ENCODE measurements at places on chromosomes 13 and 19. TPM values are rescaled to one million over a fixed set of nuclear protein-coding genes. Genes with fewer than 3 reads are reported as not detected.

- peak; percentile 36 for DNase-seq
Measured at GRCh38 chr13:99356262-99357091, 49.3 kb upstream of the GPR183 start.

- no peak for DNase-seq
Measured at GRCh38 chr19:38046254-38047048, 139.4 kb downstream of the SIPA1L3 start.

DNA sequence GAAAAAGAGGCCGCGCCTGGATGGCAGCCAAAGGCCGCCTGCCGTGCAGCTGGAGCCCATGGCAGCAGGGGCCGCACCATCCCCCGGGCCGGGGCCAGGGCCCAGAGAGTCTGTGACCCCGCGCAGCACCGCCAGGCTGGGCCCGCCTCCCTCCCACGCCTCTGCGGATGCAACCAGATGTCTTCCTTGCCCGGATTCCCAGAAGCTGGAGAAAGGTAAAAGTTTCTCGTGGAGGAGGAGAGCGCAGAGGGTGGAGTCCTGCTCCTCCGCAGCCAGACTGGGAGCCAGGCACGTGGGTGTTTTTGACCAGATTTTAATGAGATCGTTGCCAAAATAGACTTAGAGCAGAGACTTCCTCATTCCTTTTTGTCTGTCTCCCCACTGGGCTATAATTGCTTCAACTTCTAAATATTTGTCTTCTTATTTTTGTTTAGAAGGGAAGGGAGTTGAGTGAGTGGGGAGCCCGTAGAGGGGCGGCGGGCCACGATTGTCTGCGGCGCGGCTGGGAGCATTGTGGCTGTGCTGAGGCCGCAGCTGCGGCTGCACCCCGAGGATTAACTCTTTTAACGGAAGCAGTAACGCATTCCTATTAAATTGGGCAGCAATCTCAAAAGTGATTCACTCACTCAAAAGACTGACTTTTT lies 22.8 kb upstream of the NDUFS7 start:
- DNase-seq = peak; percentile 39

DNA sequence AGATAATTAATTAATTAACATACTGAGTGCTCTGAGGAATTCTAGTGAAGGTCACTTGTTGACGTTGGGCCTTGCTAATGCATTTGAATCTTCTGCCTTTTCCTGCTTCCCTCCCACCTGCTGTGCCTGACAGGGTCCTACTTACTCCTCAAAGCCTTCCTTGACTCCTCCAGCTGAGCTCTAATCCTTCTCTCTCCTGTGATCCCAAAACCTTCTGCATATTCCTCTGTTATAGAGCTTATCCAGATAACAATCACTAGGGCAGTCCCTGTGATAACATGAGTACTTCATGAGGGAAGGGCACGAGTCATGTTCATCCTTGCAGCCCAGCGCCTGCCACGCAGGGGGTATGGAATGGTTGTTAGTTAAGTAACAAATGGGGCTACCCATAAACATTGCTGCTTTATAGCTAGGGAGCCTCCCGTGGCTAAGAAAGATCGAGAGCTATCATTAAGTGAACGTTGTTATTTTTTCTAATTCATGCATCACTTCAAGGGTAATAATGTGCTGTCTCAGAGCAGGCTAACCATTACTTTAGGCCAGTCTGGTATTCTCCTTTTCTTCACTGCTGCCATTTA lies 19.1 kb upstream of the SPATA13 start:
- DNase-seq = no peak

DNA sequence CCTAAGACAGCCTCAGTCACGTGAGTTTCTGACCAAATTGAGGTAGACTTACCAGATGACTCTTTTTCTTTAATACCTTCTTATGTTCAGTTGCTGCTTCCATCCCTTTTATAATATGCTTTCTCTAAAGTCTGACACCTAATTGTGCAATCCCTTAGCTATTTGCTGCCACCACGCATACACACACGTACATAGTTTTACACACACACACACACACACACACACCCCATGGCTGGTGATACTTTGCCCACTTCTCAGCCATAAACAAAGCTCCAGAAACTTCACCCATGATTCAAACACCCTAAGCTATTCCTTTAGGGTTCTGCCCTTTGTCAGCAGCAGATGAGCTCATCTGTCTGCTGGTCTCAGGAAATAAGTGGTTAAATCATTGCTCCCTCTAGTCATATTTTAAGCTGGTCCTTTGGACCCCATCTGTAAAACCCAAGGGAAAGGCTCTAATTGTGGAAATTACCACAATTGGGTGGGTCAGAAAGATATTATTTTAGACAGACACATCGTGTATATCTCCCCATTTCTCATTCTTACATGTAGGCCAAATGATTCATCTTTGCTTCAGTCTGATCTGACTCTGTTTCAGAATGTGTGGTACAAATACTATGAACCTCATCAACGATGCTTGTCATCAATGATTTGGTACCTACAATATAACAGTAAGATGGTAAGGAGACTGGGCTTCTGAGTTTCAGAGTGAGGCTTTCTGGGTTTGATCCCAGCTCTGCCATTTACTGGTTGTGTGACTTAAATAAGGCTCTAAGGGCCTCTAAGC lies 69.2 kb downstream of the NALCN start:
- no peak for DNase-seq

- no peak for DNase-seq
Measured at GRCh38 chr13:43446126-43446525, 340.6 kb downstream of the ENOX1 start.

DNA sequence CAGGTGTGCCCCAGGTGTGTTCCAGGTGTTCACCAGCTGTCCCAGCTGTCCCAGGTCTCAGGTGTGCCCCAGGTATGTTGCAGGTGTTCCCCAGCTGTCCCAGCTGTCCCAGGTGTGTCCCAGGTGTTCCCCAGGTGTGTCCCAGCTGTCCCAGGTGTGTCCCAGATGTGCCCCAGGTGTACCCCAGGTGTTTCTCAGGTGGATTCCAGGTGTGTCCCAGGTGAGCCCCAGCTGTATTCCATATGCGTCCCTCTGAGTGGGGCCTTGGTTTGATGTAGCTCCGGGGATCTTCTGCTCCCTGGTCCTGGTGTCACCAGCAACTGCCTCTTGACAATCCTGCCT lies 719 bp upstream of the GRK1 start:
- no peak for DNase-seq

GRCh38 chr19:4443966-4444764 lies 13.4 kb downstream of the UBXN6 start:
- DNase-seq = no peak

- no peak for DNase-seq
Measured at GRCh38 chr13:63421123-63421522, 2005.5 kb upstream of the PCDH20 start.

DNA sequence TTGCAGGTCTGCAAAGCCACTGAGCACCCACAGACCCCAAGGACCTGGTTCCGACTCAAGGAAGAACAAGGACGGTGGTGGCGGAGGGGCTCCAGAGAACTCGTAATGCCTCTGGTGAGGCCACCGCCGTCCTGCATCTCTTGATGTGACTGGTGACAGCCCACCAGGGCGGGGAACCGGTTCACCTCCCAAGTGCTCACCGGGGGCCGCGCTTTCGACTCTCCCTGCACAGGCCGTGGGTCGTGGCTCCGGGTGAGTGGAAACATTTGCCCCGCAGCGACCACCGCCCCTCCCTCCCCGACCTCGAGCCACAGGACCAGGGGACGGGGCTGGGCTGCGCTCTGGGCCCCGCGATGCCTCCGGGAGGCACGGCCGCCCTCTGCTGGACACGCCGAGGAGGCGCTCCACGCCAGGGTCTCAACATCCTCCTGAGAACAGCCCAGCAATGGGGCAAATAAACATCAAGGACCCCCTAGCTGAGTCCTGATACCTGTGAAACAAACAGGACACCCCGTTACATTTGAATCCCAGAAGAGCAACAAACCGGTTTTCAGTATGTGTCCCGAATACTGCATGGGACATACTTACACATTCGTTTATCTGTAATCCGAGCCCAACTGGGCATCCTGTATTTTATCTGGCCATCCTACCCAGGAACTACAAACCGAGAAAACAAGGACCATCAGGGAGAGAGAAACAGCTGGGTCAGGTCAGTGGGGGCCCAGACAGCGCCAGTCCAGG lies 3.9 kb upstream of the PLPP2 start:
- DNase-seq = no peak

GRCh38 chr19:53076984-53077383 lies 26.2 kb downstream of the ZNF160 start:
- DNase-seq = peak; percentile 52

DNA sequence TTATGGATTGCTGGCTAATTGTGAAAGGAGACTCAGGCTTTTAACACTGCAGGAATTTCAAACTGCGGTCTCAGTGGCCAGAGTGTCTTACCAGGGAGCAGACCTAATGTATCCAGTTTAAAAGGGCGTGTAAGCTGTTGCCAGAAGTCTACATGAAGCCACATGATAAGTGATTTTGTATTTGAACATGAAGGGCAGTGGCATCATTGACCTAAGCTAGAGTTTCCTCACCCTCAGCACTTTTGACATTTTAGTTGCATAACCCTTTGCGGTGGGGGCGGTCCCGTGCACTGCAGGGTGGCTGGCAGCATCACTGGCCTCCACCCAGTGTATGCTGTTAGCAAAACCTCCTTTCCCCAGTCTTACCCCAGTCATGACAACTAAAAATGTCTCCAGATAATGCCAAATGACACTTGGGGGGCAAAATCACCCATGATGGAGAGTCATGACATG lies 23.7 kb upstream of the GPR18 start:
- DNase-seq = no peak

- DNase-seq = no peak
Measured at GRCh38 chr13:30732046-30732390, 3.3 kb upstream of the ALOX5AP start.

GRCh38 chr13:32902874-32903273 lies 113.3 kb upstream of the KL start:
- DNase-seq = no peak

DNA sequence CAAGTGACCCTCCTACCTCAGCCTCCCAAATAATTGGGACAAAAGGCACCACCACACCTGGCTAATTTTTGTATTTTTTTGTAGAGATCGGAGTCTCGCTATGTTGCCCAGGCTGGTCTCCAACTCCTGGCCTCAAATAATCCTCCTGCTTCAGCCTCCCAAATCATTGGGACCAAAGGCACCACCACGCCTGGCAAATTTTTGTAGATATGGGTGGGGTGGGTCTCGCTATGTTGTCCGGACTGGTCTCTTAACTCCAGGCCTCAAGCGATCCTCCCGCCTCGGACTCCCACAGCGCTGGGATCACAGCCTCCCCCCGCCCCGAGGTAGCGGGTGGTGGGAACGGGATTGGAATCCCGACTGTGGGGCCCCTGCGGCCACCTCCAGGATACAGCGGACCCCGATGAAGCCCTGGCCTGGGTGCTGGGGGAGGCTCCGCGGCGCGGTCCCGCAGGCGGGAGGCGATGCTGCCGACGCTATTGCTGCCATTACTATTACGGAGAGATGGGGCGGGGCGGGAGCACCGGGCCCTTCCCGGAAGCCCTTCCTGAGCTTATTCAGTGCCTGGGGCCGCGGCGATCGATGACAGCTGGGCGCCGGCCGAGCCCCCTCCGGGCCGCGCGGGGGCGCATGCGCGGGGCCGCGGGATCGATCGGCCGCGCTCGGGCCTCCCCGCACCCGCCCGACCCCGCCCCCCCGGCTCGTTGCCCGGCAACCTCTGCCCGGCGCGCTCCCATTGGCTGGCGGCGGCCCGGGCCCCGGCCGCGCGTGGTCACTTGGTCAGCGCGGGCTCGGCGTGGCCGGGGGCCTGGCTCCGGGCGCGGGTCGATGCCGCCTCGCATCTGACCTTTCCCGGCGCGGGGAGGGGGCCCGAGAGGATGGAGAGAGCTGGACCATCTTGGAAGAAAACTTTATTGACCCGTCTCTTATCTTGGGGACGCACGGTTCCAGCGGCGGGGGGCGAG lies 27.9 kb upstream of the ONECUT3 start:
- DNase-seq = no peak

DNA sequence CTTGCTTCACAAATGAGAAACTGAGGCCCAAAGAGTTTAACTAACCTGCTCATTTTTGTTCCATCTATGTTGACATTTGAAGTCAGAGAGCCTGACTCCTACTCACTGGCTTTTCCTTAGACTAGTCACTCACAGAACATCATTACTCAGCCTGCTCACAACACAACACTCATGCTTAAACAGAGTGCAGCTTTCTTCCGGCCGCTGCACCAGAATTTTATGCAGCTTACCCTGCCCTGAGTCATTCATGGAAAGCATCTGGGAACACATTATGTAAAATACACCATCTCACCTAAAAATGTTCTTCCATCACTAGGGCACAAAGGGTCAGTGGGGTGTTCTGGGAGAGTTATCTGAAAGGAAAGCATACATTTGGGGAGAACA lies 303.4 kb downstream of the SPRY2 start:
- no peak for DNase-seq

DNA sequence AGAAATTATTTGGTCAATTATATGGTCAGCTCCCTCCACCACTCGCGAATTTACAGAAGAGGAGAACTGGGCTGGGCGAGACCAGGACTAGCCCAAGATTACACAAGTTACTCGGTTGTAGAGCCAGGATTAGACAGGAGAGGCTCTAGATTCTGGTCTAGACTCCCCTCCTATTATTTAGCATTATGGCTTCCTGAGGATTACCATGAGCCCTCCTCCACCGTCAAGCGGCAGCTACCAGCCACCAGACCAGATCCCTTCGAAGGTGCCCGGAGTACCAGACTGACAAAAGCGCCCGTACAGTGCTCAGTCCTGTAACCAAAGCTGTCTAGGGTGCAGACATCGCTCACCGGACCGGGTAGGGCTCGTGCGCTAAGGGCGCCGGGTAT lies 497 bp upstream of the MLNR start:
- no peak for DNase-seq

The KL gene
- polyA plus RNA-seq = 73.6 TPM

The AKAP8L gene
- 99.9 TPM for polyA plus RNA-seq

The PEAK3 gene
- polyA plus RNA-seq = not detected

The ZNF135 gene
- 21.9 TPM for polyA plus RNA-seq

The PSG7 gene
- not detected for polyA plus RNA-seq

The CGB2 gene
- polyA plus RNA-seq = 0.10 TPM

The FUT1 gene
- polyA plus RNA-seq = 3.2 TPM

The LILRB2 gene
- polyA plus RNA-seq = 1.00 TPM

The HIPK4 gene
- polyA plus RNA-seq = 0.17 TPM

The KLHL26 gene
- 8.8 TPM for polyA plus RNA-seq
